ENCODE measurements at places on chromosomes 2 and 18.

DNA sequence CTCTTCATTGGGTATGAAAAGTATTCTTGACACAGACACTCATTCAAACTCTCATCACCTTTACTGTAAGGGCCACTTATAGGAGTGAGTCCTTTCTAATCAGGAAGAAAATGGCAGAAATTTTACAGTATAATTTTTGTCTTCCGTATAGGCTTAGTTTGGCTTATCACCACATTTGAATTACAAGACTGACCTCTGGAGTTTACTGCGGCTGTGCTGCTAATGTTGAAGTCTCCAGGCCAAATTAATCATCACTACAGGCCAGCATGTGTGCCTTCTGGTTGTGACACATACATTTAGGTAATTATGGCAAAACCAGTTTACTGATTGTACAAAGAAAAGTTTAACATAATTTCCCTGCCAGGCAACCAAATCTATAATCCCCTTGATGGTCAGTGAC, 753.6 kb upstream of the GCFC2 start:
- DNase-seq, result no peak

GRCh38 chr2:187580462-187581124, 26.4 kb upstream of the TFPI start:
- DNase-seq, result no peak

DNA sequence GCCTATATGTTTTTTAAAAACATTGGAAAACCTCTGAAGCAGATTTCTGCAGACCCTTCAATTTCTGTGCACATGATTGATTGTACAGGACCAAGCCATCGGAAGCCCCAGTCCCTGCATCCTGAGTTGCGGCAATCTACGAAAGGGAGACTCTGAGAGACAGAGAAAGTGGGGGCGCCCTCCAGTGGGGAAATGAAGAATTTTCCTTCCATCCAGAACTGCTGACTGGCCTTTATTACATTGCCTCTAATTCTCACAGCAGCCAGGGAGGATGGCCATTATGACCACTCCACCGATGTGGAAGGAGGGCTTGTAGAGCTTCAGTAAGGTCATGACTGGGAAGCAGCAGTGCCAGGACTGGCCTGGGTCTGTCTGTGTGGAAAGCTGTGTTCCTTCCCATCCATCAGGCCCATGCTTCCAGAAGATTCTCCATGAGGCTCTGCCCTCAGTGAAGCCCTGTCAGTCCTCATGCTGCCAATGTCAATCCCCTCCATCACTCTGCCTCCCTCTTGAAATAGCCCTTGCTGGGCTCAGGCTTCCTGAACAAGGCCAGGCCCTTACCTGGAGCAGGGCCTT, 20.0 kb upstream of the RESP18 start:
- DNase-seq, result peak; percentile 80

DNA sequence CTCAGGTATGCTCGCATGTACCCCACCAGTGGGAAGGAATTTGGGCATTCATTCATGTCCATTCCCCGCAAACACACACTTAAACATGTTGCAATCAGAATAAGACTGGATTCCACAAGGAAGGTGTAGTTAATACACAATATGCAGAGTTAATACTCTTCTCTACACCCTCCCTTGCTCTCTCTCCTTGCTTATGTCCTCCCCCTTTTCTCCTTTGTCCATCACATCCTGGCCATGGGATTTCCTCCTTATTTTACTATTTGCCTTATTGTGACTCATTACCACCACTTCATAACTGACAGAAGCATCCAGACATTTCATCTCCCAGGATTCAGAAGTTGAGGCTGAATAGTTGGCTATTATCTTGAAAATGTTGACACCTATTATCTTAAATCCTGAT, 473.8 kb upstream of the SPHKAP start:
- DNase-seq, result no peak

- no peak for DNase-seq
These were observed 10.2 kb downstream of the RAB10 start for GRCh38 chr2:26043862-26044696.

- no peak for DNase-seq
These were observed 248.9 kb upstream of the CWC22 start for GRCh38 chr2:180255981-180256380.

DNA sequence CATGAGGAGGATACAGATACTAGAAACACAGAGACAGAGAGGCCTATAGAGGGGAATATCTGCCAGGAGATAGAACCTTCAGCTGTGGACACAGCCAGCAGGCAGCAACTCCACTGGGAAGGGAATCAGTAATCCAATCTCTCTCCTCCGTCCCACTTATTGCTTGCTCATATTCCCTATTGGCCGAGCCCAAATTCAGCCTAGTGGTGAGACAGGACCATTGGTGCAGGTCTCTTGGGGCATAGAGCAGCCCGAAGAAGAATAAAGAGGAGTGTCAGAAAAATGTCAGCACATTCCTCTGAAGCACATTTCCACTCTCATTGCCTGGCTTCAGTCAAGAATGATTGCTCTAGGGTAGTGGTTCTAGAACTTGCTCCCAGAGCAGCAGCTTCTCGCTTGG, 1091.5 kb upstream of the GYPC start:
- no peak for DNase-seq

DNA sequence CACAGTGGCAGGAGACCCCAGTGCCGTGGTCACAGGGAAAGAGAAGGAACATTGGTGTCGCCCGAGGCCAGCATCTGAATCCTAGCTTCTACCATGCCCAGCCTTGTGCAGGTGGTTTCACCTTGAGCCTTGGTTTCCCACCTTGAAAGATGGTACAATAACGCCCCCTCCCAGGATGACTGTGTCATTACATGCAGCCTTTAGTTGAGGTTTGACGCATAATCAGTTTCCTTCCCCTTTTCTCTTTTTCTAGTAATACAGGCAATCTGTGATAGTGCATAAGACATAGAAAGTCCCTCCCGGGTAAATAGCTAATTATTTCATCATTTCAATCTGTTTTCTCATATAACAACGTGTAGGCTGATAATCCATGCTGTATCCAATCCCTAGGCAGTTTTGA, 29.8 kb upstream of the ZNF407 start:
- DNase-seq, result no peak

- DNase-seq, result no peak
These were observed 9.4 kb upstream of the ZNF512 start for GRCh38 chr2:27573452-27573851.

- DNase-seq, result no peak
These were observed 22.3 kb downstream of the COX7A2L start for GRCh38 chr2:42338567-42339190.

- DNase-seq, result no peak
These were observed 82.0 kb upstream of the MSH2 start for GRCh38 chr2:47321006-47321405.

DNA sequence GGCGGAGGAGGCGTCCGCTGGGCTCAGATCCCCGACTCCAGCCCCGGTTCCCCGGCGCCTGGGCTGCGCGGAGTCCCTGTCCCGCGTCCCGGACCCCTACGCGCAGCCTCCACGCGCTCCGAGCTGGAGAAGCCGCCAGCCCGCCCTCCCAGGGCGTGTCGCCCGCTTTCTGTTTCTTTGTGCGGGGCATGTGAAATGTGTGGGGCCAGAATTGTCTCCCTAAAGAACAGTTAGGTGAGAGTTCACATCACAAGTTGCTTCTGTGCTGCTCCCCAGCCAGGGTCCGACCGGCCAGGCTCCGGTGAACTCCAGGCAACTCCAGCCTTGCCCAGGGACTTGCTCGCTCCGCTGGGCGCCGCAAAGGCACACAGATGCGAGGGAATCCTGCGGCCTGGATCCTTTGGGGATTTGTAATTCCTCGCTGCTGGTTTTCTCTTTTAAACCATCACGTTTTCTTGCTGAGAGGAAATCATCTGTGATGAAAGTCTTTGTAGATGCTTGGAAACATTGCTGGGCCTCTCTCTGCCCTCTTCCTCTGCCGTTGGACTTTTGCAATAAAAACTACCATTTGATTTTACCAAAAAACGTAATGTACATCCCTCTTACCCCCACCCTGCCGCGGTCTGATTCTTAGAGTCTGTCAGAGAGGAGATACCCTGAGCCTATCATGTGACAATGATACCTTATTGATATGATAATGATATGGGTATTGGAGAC, 631 bp downstream of the GYPC start:
- peak; percentile 68 for DNase-seq

DNA sequence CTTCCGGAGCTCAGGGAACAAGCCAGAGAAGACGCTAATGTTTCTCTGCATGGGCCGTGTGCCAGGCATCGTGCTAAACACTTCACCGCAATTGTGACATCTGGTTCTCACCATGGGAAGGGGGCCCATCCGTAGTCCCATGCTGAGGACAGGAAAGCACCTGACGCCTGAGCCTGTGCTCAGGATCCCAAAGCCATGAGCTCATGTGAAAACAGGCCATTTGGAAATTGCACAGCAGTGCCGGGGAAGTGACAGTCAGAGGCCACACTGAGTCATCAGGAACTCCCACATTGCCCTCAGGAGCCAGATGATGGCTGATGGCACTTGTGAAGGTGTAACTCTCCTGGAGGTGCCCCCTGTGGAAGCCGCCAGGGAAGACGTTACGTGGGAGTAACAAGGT, 141.0 kb downstream of the INHBB start:
- no peak for DNase-seq

GRCh38 chr2:136135921-136136906, 18.3 kb upstream of the CXCR4 start:
- DNase-seq, result peak; percentile 56

DNA sequence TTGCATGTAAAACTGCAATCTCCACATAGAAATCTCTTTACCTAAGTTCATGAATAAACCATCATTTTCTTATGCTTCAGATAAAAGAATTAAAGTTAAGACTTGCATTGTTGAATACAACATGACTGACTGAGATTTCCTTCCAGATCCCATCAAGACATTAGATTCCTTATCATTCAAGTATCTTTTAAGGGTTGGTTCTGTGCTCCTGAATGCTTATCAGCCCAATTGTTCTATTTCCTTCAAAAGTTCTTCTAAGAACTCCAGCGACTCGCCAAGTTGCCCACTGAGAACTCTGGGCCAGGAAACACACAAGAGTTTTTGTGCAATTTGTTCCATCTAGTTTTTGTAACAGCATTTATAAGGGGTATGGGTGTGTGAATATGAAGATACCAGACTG, 120.3 kb downstream of the RBMS1 start:
- no peak for DNase-seq

- no peak for DNase-seq
These were observed 8.7 kb upstream of the RPRD1A start for GRCh38 chr18:36075862-36076587.

- peak; percentile 15 for DNase-seq
These were observed 145.6 kb downstream of the FAM161A start for GRCh38 chr2:61707984-61708852.

DNA sequence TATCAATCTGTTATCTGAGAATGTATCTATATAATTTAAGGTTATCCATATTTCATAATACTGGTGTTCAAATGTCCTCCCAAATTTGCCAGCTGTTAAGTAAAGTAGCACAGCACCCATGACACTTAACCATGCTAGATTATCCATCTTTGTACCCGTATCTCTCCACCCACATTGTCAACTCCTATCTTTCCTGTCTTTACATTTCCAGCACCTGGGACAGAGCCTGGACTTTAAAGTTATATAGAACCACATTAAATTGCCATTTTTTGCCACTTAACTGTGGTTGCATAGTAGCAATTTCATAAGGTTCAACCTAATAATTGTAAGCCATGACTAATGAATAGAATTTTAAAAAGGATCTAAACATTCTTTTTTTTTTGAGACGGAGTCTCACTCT, 226.7 kb downstream of the NCKAP5 start:
- no peak for DNase-seq

- DNase-seq, result no peak
These were observed 284.7 kb downstream of the TRIB2 start for GRCh38 chr2:13001408-13001807.

DNA sequence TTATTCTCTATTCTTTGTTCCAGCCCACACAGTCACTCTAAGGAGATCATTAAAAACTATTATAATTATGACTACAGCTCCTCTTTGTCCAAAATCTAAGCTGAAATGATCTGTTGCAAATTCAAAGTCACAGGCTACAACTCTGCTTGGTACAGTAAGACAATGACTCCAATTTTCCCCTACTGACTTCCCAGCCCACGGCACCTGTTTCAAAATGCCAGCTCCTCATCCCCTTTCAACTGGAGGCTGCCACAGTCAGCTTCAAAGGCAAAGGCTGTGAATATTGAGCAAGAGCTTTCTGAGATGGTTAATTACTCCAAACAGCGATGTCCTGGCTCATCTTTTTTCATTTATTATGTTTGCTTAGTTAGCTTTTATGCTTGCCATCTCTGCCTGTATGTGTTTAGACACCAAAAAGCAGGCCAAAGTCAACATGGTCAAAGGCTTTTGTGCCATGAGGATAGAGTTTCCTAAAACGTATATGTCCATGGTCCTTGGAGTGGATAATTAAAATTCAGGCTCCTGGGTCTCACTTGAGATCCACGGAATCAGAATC, 141.1 kb downstream of the DOCK10 start:
- DNase-seq, result peak; percentile 34

DNA sequence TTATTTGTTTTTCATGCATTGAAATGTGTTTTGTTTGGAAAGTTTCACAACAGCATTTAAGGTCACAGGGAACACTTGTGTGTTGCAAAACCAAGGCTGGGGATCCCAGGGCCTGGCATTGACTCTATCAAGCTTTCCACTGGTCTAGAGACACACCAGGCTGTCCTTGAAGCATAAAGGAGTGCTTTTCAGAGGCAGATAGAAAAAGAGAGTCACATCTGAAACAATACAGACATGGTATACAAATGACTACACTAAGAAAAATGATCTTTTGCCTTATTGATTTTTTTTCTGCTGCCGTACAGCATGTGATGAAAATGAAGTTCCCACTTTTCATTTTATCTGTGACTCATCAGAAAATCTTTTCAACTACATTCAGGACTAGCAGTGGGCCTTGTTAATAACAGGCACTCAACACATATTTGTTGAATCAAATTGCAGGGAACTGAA, 61.9 kb upstream of the ZCCHC2 start:
- DNase-seq, result no peak

DNA sequence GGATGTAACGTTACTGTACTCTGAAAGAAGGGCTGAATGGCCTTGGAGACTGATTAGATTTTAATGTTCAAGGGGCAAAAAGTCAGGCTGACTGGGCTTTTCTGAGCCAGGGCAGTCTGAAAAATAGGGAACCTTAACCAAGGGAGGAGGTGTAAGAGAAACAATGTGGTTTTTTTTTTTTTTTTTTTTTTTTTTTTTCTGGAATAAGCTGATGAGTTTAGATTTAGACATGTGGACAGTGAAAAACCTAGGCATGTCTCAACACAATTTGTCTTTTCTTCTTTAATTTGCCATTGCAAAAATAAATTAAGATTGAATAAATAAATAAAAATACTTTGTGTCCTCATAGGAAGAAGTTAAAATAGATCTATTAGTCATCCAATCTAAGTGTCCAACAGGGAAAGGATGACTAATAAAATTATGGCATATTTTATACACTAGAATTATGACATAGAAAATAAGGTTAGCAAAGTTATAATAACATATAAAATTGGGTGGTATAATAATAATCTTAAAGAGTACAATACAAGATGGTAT, 237.6 kb upstream of the TRIB2 start:
- no peak for DNase-seq

DNA sequence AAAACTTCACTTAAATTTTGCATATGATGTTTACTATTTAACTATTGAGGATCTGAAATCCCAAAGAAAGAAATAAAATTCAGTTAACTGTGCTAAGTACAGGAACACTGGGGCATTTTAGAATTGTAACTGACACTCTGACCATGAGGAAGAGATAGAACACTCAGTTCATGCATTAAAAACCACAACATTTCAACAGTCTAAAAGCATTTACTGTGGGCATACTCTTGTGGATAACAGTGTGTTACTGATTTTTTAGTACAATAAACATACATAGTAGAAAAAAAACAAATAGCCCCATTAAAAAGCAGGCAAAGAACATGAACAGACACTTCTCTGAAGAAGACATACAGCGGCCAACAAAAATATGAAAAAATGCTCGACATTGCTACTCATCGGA, 1122.7 kb upstream of the PIK3C3 start:
- no peak for DNase-seq

GRCh38 chr18:10856132-10856531, 293.2 kb downstream of the PIEZO2 start:
- no peak for DNase-seq
